ENCODE measurements at places on chromosomes 3 and 15. TPM values are rescaled to one million over a fixed set of nuclear protein-coding genes. Genes with fewer than 3 reads are reported as not detected.

GRCh38 chr15:74542166-74543042 lies 1.4 kb downstream of the ARID3B start:
- no peak for DNase-seq

- DNase-seq = no peak
These were observed 13.8 kb downstream of the ISG20 start for GRCh38 chr15:88652456-88653199.

GRCh38 chr15:69061414-69061842 lies 46.9 kb downstream of the NOX5 start:
- no peak for DNase-seq

DNA sequence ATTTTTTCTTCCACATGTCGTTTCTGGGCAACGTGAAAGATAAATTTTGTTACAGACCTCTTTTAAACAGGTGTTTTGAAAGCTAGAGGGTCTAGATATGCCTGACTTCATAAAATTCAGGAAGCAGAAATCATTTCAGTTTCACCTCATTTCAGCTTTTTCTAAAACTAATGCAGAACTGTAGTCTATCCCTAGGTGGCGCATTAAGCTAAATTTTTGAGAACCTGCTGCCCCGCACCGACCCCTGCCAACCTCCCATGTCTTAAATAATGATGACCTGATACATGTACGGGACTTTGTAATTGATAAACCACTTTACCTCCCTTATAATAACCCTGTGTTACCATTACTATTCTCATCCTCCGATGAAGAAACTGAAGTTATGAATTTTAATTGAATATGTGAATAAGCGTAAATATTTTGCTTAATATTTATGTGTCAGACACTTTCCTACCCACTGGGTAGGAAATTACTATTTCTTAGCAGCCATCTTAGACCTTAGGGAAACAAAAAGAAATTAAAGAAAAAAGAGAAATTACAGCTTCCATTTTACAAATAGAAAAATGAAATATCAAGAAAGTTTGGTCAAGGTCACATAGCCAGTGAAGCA lies 78.7 kb upstream of the GCNT3 start:
- DNase-seq = peak; percentile 32

DNA sequence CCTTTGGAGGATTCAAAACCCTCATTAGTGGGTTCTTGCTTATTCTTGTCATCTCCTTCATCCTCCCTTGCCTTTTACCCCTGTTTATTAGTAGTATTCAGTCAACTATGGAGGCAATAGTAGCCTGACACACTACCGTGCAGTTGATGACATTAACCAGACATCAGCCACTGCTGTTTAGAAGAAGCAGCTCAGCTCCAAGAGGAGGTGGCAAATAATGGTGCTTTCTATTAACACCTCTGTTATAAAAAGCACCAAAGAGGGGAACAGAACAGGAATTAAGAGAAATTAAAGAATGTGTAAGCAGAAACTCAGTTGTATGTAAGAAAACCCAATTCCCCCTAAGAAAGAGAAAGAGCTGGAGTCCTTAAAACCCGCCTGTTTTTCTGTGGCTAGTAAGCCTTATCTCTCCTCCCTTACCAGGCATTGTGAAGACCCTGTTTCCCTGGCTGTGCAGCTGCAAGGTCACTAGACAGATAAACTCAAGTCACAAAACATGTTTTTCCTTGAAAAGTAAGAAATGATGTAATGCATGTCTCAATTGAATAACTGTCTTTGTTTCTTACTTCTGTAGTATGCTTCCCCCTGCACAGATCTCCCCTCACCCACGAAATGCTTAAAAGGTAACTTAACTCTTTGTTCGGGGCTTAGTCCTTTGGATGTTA lies 21.2 kb downstream of the CCR4 start:
- DNase-seq = no peak

DNA sequence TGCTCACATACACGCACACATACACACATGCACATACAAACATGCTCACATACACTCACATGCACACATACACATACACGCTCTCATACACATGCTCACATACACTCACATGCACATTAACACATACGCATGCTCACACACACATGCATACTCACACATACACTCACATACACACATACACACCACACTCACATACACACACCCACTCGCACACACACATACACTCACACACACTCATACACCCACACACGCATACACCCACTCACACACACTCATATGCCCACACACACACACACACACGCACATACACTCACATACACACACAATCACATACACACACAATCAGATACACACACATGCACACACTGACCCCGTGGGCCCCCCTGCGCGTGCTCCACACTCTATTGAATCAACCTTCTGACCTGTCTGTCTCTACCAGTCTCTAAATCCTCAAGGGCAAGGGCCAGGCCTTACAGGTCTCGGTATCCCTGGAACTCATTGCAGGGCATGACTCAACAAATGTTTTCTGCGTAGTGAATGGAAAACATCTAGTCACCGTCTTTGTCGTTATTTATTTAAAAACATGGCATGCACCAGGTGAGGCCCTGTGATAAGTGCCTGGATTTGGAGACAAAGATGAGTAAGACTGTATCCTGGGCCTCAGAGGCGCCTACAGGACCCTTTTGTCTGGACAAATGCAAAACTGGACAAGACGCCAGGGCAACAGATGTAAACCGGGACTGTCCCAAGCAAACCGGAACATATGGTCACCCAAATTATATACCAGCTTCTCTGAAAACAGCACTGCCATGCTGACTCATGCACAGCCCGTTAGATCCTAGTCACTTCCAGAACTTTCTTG lies 41.8 kb downstream of the GRK7 start:
- DNase-seq = no peak

DNA sequence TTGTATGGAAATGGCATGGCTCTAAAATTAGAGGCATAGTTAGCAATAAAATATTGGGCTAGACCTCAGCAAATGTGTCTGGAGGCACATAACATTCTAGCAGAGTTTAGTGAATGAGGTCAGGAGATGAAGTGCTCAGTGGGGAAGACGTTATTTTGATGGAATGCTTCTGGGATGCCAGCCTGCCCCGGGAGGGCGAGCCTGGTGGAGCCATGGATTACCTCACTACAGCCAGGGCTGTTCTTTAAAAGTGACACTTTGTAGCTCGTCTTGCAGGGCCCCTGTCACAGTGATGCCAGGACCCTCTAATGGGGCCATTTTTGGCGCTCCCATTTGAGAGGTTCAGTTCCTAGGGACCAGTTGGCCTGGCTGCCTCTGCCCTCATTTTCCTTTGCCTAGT lies 48.5 kb downstream of the PXYLP1 start:
- DNase-seq = peak; percentile 92

DNA sequence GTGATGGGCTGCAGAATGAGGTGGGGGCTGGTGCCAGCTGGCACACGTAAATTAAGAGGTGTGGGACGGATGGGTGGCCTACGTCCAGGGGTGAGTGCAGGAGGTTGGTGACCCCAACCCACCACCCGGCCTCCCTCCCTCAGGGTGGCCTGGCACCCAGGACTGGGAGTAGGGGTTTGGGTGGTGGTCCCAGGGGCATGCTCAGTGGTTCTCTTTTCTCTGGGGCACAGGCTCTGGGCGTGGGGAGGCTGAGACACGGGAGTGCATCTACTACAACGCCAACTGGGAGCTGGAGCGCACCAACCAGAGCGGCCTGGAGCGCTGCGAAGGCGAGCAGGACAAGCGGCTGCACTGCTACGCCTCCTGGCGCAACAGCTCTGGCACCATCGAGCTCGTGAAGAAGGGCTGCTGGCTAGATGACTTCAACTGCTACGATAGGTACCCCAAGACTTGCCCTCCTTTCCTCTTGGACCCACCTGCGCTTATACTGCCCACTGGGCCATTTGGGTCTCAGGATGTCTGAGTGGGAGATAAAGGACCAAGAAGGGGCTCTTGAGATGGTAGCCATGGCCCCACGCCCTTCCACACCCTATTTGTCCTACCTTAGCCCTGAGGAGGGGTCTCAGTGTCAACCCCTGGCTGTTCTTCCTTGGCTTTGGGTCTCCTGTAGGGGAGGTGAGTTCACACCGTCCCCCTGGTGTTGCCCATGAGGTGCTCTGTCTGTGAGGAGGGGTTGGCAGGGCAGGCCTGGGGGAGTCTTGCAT lies 18.9 kb upstream of the EXOG start:
- no peak for DNase-seq

DNA sequence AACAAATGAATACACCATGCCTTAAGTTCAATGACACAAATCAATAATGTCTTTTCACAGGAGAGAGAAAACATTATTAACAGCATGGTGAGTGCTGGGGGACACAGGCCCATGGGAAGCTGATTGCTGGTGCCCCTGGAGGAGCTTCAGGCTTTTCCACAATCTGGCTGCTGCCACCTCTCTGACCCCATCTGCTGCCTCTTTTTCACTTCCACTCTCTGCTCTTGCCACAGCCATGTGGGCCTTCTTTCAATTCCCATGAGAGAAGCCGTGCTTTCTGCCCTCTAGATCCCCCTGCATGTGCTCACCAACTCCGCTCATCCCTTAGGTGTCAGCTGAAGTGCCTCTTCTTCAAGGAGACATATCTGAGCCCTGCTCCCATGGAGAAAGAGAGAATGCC lies 21.0 kb upstream of the CTXND1 start:
- no peak for DNase-seq

The SACM1L gene
- total RNA-seq = 7.7 TPM

The HESX1 gene
- not detected for total RNA-seq

Measured in MG63 (cell line).